ENCODE measurements at places on chromosomes 7 and 10.

GRCh38 chr10:31099664-31100063, 68.0 kb upstream of the ZNF438 start:
- DNase-seq, result no peak

DNA sequence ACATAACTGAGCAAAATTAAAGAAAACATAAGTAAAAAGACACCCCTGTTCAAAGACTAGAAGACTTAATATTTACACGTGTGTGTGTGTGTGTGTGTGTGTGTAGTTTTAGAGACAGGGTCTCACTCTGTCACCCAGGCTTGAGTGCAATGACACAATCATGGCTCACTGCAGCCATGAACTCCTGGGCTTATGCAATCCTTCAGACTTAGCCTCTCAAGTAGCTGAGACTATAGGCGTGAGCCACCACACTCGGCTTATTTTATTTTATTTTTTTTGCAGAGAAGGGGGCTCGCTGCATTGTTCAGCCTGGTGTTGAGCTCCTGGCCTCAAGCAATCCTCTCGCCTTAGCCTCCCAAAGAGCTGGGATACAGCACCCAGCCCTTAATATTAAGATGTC, 90.3 kb downstream of the JMJD1C start:
- no peak for DNase-seq

DNA sequence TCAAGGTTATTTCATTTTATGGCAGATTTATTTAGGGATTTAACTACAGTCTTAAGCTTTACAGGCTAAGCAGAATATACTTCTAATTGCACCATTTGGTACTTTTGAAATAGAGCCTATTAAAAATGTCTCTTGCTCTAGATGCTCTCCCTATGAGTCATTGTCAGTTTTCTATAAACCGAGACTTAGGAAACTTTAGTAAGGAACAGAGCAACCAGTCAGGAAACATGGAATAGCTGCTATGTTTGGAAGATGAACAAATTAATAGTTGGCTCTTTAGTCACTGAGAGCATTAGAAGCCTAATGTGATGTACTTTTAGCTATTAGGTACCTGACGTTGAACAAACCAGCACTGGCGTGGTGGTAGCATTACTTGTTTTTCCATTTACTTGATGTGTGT, 35.3 kb downstream of the INPP5F start:
- peak; percentile 85 for DNase-seq

GRCh38 chr10:6347391-6347951, 144.7 kb downstream of the PFKFB3 start:
- peak; percentile 6 for DNase-seq

DNA sequence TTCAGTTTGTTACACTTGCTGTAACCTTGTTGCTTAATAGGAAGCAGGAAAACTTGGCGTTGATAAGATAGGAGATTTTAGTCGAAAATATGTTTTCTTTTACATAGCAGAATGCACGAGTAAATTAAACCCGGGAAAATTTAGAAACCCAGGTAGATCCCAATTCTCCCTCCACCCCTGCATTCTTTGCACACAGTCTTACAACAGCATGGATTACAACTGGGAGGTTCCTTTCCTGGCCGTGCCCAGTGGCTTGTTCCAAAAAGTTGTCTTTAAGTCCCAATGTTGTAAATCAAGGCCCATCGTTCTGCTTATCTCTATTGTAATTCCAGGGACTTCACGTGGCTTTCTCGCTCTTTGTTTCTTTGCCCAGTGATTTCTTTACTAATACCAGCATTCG, 1.1 kb upstream of the DPY19L1 start:
- DNase-seq, result no peak

DNA sequence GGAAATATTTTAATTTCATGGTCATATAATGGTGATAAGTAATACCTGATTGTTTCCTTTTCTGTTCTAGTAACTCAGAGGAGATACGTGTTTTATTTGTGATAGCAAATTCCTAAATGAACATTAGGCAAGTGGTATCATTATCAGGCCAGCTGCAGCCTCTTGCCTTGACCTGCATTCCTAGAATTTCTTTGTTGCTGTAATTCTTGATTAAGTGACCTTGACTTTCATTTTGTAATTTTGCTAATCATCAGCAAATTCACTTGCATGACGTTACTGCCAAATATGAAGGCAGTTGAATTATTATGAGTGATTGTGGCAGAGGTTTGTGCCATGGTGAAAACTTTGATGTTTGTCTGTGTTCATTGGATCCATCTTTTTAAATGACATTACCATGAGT, 5.6 kb upstream of the AS3MT start:
- peak; percentile 9 for DNase-seq

DNA sequence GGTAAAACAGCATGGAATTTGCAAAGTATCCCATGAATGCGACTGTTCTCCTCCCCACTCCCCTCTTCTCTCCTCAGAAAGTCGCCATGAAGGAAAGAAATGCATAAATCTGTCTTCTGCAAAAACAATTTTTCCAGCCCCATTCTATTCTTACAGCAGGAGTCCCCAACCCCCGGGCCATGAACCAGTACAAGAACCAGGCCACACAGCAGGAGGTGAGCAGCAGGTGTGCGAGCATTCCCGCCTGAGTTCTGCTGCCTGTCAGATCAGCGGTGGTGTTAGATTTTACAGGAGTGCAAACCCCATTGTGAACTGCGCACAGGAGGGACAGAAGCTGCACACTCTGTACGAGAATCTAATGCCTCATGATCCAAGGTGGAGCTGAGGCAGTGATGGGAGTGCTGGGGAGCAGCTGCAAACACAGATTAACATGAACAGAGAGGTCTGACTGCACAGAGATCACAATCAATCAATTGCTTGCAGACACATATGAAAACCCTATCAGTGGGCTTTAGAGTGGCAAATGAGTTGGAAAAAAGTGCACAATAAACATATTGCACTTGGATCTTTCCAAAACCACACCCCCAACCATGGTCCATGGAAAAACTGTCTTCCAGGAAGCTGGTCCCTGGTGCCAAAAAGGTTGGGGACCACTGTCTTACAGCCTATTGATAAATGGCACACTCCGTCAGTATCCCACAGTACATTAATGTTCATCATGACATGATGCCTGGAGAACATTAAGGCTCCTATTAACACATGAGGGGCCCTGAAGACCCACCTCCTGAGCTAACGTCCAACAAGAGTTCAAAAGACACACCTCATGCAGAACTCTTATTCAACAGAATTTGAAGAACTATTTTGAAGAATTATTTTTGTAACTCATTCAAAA, 205.0 kb downstream of the PTPRN2 start:
- DNase-seq, result no peak

DNA sequence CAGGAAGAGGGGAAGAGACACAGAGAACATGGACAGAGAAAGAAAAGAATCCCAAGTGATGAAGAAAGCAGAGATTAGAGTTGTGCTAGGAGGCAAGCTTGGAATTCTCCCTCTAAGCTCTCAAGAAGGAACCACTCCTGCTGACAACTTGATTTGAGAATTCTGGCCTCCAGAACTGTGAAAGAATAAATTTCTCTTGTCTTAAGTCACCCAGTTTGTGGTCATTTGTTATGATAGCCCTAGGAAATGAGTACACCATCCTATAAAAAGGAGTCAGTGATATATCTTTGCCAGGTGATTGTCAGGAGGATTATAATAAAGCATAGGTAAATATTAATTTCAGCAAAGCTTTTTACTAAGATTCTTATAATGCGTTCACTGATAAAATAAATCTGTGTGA, 82.7 kb upstream of the TFEC start:
- DNase-seq, result peak; percentile 6

- DNase-seq, result no peak
Measured at GRCh38 chr7:102120666-102121195, 165.9 kb upstream of the SH2B2 start.

GRCh38 chr10:35355971-35356724, 19.8 kb downstream of the CCNY start:
- no peak for DNase-seq

DNA sequence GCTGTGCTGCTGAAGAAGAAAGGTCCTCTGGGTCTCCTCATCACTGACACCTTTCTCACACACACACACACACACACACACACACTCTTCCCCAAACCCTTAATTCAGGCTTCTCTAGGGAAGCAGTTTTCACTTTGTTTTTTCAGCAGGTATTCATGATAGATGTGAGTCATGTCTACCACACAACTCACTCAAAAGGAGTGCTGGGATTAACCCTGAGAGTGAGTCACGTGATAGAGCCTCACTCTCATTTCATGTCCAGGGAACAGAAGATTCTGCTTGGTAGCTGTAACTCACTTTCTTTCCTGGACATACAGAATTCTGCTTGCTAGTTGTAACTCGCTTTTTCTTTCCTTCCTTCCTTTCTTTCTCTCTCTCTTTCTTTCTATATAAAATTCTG, 45.4 kb downstream of the VIM start:
- DNase-seq, result peak; percentile 62

DNA sequence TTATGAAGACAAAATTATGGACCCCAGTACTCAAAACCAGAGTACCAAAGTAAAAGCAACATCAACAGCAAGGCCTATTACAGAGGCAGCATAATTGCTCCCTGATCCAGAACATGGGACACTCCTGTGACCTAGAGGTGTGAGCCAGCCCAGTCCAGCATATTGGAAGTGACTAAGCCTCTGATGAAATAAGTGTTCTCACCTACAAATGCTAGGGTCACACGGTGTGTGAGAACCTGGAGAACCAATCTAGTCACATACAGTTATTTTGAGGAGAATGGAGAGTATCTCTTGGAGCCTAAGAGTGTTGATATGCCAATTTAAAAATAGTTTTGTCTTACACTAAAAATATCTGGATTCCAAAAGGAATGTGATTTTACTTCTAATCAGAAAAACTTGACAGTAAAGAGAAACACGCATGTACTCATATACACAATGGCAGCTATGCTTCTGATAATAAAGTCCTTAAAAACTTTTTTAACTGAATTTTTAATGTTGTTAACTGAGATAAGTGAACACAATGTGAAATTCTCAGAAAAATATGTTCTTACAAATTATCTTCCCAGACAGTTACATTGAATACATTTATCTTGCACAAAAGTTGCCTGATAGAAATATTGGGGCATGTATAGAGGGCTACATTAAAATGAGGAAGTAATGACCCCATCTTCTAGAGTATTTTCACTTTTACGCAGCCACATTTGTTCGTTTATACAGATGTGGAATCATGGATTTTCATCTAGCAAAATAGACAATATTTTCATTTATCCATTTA, 56.8 kb upstream of the CD36 start:
- DNase-seq, result no peak

- DNase-seq, result no peak
Measured at GRCh38 chr7:117459735-117460134, 20.1 kb upstream of the CFTR start.
